ENCODE measurements at places on chromosomes 4 and X.

DNA sequence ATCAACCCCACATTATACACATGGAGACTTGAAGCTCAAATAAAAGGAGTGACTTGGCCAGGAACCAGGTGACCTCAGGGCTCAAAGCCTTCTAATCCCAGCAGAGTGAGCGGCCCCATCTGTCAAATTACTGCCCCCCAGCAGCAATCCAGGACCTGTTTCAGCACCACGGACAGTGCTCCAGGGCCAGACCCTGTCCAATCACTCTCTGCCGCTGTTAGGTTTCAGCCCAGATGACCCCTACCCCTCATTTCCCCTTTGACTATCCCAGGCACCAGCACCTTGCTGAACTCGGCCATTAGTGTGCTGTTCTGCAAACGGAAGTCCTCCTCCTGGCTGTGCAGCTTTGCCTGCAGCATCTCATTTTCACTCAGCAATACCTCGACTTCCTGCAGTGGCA is 5.1 kb downstream of the GRIPAP1 start:
- DNase-seq = no peak

DNA sequence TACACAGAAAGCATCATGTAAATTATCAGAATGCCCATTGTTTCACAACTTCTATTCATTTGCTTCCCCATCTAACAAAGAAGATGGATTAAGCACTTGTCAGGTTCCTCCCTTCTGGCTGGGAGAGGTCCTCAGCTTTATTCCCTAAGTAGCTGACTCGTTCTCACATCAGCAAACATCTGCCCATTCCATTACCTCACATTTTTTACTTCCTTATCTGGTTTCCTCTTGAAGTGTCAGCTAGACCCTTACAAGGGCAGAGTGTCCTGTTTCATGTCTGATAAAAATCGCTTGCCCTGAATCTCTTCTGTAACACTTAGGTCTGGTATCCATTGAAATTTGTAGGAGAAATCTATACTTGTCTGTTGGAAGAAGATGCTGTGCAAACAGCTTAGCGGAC is 34.7 kb downstream of the TMPRSS11A start:
- DNase-seq = no peak

DNA sequence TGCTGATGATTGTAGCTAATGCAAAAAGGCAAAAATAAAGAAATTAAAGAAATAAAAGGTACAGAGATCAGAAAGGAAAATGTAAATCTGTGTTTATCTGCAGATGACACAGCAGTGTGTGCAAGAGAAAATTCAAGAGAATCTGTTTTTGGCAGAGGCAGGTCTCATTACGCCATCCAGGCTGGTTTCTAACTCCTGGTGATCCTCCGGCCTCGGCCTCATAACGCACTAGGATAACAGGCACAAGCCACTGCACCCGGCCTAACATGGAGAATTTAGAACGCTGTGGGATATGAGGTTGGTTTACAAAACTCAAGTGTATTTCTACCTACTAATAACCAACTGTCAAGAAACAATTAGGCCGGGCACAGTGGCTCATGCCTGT is 29.4 kb downstream of the CTBP1 start:
- no peak for DNase-seq

GRCh38 chrX:112368371-112368770 is 285.8 kb upstream of the TRPC5 start:
- no peak for DNase-seq

DNA sequence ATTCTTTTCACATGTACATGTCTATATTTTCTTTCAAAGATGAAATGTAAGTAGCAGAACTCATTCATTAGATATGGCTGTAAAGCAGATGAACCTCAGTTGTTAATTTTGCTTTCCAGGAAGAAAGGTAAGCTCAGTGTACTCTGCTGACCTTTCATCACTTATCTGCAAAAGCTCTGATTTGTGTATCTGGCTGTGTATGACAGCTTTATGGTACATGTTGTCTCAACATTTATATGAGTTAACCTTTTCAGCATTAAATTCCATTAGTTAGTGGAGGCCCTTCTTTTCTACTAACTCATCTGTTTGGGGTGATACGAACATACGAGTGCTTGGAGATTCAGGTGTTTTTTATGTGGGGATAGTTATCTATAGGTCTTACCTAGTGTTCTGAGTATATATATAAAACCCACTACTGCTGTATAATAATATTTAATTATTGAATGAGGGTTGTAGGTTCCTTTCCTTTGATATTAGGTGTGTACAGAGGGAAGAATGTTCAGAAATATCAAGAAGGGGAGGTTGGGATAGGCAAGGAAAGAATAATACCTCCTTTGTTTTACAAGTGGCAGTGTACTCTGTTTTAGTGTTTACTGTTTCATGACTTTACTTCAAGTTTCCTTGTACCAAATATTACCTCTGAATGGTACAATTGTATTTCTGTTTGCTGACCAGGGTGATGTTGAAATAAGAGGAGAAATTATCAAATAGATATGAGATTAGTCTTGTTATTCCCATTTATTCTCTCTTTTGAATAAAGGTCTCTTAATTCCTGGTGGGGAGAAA is 395.5 kb downstream of the ARHGAP24 start:
- no peak for DNase-seq

DNA sequence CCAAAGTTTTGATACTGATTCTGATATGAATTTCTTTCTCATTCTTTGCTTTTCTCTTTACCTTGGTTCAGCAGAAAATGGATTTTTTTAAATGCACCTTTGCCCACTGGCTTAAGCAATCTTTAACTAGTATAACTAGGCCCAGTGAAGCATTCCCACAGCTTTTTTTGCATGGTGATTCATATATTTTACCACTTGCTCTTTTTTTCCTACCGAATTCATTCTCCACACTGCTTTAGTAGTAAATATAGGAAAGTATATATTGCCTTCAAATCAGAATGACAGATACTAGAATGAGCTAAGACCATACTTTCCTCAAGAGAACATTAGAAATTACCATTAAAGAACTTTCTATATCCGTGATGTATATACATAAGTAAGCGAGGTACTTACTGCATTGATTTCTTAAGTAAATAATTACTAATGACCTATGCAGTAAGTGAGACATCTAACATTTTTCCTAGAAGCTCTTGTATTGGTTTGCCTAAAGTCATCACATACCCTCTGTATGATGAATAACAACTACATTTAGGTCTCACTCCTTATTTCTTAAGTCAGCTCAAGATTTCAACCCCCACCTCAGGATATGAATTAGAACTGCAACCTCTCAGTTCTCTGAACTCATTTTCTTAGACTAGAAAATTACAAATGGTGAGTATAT is 44.2 kb downstream of the SLC4A4 start:
- DNase-seq = no peak
